ENCODE measurements at places on chromosomes 4 and X. TPM values are rescaled to one million over a fixed set of nuclear protein-coding genes. Genes with fewer than 3 reads are reported as not detected.

GRCh38 chr4:126777649-126778048 is 855.1 kb upstream of the INTU start:
- DNase-seq: no peak

DNA sequence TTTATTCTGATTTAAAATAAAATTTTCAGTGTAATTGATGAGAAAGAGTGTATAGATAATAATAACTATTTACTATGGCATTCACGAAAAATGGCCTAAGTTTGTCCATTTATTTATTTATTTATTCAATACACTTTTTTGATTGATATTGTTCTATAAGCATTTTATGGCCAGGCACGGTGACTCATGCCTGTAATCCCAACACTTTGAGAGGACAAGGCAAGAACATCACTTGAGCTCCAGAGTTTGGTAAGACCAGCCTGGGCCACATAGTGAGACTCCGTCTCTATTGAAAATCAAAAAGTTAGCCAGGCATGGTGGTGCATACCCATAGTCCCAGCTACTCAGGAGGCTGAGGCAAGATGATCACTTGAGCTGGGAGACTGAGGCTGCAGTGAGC is 25.7 kb downstream of the GASK1B start:
- no peak for DNase-seq

- DNase-seq: no peak
These were observed 34.2 kb downstream of the OCRL start for GRCh38 chrX:129574214-129574613.

GRCh38 chrX:69028761-69029120 is 136.5 kb downstream of the PJA1 start:
- DNase-seq: no peak

- no peak for DNase-seq
These were observed 62.5 kb downstream of the WFS1 start for GRCh38 chr4:6332042-6332668.

- DNase-seq: no peak
These were observed 71.3 kb upstream of the CAMK2D start for GRCh38 chr4:113832803-113833202.

GRCh38 chrX:79588233-79588632 is 221.1 kb upstream of the ITM2A start:
- DNase-seq: no peak

GRCh38 chr4:26400132-26400531 is 79.3 kb downstream of the RBPJ start:
- DNase-seq: no peak

DNA sequence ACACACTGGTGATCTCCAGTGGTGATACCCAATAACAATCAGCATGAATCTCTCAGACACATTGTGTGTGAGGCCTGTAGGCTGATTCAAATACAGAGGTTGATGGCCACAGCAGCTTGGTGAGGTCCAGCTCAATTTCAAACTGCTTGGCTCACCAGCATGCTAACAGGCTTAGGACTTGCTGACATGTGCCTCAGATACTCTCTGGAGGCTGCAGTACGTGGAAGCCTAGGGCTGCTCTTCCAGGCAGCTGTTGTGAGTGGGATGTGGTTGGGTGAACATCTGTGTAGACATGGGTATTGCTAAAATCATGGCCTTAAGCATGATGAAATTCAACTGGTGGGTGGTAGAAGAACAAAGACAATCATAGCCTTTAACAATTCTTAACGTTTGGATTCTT is 4.3 kb downstream of the CXCL9 start:
- no peak for DNase-seq

- DNase-seq: peak; percentile 18
These were observed 31.5 kb upstream of the IL21 start for GRCh38 chr4:122652379-122652778.

GRCh38 chrX:117568238-117568637 is 548.4 kb downstream of the KLHL13 start:
- peak; percentile 2 for DNase-seq

GRCh38 chr4:153764601-153765368 is 5.0 kb upstream of the RNF175 start:
- DNase-seq: no peak

DNA sequence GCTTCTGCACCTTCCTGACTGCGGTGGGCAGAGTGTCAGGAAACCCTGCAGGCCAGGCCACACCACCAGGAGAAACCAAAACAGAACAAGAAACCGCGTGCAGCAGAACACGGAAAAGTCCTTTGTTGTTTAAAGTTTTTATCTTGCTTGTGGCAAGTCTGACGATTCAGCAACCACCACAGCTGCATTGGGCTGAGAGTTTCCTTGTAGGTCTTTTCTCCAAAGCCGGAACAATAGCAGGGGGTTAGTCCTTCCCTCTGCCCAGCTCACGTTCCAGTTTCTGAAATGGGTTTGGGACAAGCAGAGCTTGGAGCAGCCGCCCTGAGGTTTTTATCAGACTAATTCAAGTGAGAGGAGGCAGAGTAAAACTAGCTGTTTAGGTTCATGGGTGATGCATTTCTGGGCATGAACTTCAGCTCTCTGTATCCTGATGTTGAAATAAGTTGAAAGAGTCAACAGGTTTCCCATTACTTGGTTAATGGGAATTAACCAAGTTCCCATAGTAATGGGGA is 216.9 kb downstream of the PTTG2 start:
- no peak for DNase-seq

DNA sequence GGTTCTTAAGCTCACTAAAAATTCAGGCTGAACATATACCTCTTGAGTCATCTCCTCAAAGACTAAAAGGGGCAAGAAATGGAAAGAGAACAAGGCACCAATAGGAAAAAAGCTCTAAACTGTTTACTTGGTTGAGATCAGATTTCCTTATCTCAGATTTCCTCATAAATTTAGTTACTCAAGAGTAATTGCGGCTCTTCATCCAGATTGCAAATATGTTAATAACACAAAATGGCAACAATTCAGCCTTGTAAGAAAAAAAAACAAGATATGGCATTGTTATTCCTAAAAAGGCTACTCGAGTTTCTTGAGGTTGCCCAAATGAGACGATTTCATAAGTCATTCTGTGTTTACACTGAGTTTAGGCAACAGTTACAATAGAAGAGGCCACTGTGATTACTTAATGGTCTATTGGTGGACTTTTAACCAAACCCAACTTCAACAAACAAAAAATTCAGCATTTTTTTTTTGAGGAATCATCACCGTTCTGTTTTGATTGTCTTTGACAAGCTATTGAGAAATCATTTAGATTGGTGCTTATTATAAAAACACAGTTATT is 97.9 kb upstream of the PDHA1 start:
- DNase-seq: no peak

GRCh38 chrX:19747652-19748610 is 139.5 kb downstream of the SH3KBP1 start:
- no peak for DNase-seq

- no peak for DNase-seq
These were observed 304.6 kb downstream of the SPRY1 start for GRCh38 chr4:123701131-123701575.

DNA sequence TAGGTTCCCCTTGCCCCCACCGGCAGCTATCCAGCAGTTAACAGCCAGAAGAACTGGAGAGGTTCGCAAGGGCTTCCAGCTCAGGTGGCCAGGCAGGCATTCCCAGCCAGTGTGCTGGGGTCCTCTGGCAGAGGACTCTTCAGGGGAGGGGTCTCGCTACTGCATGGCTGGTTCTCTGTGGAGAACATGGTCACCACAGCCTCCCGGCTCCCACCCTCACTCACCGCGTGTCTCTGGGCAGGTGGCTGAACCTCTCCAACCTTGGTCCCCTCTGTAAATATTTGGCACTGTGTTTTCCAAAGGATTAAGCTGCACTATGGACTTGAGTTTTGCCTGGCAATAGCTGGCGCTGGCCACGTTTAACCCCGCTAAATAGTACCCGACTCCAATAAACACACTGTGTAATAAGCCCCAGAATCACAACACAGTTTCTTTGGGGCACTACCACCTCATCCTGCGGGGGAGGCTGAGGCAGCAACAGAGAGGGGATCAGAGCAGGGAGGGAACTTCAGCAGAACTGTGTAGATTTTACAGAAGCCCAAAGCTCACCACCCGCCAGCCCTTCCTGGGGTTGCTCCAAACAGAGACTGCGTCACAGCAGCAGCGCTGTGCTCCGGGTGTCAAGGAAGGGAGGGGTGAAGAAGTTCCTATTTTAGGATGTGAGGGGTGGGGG is 15.2 kb downstream of the BCOR start:
- DNase-seq: no peak

DNA sequence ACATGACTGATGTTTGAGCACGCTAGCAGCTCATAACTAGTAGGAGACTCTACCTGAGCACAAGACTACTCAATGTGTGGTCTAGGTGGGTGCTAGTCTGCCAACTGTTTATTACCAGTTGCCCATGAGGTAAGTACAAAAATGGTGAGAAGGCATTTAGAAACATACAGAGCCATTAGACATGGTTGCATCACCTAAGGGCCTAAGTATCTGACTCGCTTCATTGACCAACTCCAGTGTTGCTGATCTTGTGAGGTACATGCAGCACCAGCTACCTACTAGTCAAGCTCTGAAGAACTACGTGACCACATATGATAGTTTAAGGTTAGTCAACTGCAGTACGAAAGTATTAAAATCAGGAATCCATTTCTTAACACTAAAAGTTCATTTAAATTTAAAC is 39.9 kb downstream of the APBB2 start:
- DNase-seq: no peak

GRCh38 chr4:73704314-73705055 is 35.9 kb upstream of the CXCL8 start:
- peak; percentile 25 for DNase-seq

DNA sequence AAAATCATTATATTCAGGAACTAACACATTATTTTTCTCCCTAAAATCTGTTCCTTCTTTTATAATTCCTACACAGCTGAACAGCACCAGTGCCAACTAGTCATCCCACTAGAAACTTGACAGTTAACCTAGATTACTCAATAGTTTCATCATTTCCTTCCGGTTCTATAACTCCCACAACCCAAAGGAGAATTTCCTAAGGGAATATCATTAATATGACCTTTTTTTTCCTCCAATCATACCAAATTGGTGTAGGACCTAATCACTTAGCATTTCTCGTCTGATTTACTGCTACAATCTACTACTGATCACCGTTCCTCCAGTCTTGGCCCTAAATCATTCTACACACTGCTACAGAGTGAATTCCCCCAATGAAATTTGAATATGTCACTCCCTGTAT is 45.9 kb downstream of the WDFY3 start:
- no peak for DNase-seq

GRCh38 chrX:2451501-2452316 is 49.1 kb downstream of the DHRSX start:
- DNase-seq: no peak

DNA sequence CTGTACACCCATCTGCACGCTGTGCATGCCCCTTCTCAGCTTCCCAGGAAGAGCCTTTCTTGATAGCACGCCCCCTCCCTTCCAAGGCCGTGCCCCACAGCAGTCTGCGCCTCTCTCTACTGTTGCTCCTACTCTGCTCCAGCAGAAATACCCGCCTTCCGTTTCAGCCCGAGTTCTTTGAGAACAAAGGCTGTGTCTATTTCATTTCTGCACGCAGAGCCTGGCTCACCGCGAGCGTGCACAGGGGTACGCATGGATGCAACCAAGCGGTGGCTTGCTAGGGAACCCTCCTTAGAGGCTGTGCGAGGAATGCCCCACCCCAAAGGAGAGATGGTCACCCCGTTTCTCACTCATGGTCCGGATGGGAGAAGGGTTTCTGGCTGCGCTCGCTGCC is 485 bp downstream of the AADAT start:
- no peak for DNase-seq

- no peak for DNase-seq
These were observed 66.2 kb upstream of the SLC7A11 start for GRCh38 chr4:138308356-138308755.

DNA sequence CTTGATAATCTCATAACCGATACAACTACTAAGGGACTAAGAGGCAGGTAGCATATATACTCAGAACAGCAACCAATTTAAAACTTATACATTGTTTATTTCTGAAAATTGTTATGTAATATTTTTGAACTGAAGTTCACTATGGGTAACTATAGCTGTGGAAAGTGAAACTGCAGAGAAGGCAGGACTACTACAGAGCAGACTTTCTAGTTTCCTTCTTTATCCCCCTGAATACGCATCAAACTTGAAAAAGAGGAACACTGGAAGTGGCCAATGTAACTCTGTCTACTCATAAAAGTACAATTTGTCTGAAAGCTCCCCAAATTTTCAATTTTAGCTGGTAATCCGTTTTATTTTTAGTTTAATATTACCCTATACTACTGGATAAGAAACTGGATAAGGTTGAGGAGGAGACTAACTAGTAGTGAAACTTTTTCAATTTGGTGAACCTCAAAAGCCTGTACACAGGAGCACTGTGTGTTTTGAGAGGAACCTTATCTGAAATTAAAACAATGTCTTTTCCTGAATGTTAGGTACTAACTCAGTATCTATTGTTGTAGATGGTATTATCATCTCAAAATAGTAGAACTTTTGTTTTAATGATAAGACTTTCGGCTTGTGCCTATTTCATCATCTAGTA is 225.8 kb downstream of the GABRG1 start:
- DNase-seq: no peak

- DNase-seq: no peak
These were observed 328.6 kb upstream of the NR3C2 start for GRCh38 chr4:148770848-148771247.

Gene ASB11
- polyA plus RNA-seq: 0.01 TPM

Gene IL2RG
- polyA plus RNA-seq: 83.5 TPM

Gene CXXC4
- polyA plus RNA-seq: 0.54 TPM

Gene CPLX1
- polyA plus RNA-seq: 1.4 TPM

Gene FGA
- 0.36 TPM for polyA plus RNA-seq

Gene HDX
- polyA plus RNA-seq: not detected

Gene TRPC3
- 0.22 TPM for polyA plus RNA-seq
